ENCODE measurements at places on chromosomes 1 and 21.
A peak's percentile ranks its signal among the peaks of the same experiment; 100 is the strongest.

DNA sequence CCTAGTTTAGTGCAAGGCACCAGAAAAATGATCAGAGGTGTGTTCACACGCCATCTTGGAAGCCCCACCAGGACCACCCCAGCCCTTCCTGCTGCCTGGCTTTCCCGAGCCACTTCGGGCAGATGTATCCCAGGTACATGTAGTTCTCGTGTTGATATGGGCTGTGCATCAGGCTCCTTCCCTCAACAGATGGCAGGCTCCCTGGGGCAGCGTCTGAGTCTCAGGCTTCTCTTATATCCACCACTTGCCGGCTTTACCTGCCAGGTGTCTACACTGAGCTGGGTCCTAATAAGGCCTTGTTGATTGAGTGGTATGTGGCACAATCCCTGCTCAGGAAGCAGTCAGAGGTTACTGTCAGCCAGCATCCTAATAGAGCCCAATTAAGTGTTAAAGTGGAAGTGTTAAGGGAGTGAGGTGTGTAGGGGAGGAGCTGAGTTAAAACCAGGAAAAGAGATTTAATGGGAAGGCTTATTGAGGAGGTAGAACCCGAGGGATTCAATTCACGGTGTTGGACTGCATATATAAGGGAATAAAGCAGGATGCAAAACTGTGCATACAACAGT is 8.5 kb downstream of the GPA33 start:
- no peak for DNase-seq

- no peak for DNase-seq
Observed at GRCh38 chr21:45586289-45586858, 44.1 kb upstream of the SLC19A1 start.

DNA sequence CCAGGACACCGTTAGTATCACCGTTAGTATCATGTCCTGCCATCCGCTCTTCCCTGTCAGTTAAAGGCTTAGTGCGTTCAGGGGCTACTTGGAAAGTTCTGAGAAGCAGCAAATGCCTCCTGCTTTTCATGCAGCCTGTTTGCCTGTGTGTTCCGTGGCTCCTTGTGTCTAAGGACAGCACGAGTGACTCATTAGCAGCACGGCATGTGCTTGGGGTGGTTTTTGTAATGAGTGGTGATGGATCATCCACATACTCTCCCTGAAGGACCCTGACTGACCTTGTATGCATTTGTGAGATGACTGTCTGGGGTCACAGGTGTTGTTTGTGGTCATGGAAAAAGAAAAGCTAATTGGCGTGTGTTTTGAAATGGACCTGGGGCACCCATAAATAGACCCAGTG is 221.9 kb downstream of the PBX1 start:
- no peak for DNase-seq

- DNase-seq = no peak
Observed at GRCh38 chr21:39674801-39675200, 62.1 kb downstream of the B3GALT5 start.

DNA sequence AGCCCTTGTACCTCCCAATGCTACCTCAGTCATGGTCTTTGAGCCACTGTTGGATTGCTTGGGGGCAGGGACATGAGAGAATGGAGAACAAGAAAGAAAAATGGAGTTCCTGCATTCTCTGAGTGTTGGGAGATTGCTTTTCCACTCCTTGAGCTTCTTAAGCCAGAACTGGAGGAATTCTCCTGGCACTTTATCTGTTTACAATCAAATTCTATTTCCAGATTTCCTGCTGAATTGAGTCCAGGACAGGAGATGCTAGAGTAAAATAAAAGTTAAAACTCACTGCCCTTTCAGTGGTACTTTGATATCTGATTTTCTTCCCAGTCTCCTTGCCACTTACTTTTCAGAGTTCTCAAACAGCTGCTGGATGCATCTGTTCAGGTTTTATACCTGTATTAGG is 24.4 kb upstream of the DEPDC1 start:
- DNase-seq = no peak

DNA sequence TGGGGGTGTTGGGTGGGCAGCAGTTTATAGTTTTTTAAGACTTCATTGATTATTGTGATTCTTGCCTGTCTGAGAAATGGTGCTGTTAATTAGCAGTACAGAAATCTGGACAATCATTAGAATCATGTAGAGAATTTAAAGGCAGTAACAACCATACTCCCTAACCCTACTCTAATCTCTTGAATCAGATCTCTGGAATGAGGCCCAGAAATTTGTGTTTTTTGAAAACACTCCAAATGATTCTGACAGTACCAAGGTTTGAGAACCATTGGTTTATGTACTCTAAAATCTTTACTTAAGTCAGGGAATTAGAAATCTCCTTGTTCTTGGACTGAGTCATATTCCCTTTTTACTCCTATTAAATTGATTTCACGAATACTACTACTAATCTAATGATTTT is 24.0 kb downstream of the FNBP1L start:
- DNase-seq = no peak

DNA sequence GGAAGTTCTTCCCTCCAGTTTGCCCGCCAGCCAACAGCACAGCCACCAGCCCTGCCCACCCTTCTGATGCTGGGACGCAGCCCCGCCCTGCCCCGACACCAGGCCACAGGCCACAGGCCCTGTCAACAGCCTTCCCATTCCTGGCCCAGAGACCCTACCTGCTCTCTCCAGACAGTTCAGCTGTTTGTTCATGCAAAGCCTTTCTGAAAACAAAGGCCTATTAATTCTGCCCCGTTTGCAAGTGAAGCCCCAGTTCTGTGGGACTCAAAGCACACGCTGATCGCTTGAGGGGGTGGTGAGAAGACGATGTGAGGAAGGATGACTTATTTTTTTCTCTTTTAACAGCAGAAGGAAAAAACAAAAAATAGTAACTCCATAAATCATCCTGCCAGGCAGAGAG is 55.4 kb upstream of the KIF26B start:
- peak; percentile 25 for DNase-seq

DNA sequence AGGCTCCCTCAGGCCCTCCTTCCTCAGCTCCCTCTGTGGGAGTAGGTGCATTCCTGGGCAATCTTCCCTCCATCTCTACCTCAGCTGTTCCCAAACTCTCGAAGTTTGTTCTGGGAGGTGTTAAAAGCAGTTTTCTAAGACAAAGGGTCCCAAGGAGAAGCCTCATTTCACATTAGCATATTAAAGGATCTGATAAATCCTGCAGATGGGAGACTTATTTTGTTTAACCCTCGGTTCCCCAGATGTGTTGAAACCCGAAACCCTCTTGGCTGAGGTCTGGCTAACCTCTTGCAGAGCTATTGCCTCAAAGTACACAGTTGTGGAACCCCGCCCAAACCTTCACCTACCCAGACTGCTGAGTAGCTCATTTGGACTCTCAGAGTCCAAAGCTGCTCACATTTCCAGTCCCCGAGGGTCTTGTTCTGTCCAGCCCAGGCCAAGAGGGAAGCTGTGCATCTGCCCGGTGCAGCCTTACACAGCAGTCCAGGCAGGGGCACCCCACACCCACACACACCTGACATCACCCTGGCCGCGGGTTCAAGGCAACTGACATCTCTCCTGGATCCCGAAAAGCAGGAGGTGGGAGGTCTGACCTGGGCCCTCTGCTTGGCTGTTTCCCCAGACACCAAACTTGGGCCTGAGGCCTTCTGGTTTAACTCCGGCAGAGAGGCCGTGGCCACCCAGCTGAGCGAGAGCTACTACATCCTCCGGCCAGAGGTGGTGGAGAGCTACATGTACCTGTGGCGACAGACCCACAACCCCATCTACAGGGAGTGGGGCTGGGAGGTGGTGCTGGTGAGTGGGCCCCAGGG is 19.5 kb upstream of the SELENON start:
- no peak for DNase-seq

DNA sequence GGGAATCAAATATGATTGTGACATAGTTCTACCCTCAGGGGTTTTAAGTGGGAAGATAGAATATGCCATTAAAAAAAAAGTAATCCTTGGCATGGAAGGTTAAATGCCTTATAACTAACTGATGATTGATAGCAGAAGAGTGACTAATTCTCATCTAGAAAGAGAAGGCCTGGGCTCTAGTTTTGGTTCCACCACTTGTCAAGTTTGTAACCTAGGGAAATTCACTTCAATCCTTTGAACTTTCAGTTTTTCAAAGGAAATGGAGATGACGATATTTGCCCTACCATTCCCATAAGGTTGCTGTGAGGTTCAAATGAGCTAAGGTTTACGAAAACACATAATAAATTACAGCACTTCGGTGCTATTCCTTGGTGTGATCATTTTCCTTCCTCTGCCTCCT is 88.5 kb downstream of the GPR88 start:
- DNase-seq = no peak

DNA sequence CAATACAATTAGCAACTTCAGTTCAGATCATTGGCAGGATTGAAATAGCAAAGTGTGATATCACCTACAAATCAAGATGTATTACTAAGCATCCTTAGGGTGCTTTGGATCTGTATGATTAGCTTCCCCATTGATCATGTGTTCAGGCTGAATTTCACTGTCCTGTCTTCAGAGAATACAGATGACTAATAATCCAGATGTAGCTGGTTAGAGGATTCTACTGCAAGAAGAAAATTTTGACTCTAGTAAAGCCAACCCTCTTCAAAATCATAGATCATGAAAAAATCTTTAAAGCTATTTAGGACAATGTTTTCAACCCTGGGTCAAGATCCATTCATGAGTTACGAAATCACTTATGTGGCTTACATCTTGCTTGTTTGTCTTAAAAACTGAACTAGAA is 184.4 kb downstream of the PTGER3 start:
- no peak for DNase-seq

DNA sequence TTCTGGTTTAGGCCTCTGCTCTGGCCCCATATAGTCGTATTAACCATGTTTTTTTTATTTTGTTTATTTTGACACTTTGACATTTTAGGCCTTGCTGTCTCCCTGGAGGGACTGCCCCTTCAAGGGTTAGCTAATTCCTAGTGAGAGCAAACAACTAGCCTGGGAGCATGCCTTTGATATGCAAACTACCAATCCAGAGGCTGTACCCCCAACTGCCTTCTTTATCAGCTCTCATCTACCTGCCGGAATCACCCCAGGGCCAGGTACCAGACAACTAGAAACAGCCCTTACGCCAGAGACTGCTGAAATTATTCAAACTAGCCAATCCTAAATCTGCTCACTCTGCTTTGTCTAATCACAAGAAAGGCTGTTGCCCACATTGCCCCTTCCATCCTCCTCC is 13.0 kb upstream of the ST6GALNAC5 start:
- DNase-seq = no peak

DNA sequence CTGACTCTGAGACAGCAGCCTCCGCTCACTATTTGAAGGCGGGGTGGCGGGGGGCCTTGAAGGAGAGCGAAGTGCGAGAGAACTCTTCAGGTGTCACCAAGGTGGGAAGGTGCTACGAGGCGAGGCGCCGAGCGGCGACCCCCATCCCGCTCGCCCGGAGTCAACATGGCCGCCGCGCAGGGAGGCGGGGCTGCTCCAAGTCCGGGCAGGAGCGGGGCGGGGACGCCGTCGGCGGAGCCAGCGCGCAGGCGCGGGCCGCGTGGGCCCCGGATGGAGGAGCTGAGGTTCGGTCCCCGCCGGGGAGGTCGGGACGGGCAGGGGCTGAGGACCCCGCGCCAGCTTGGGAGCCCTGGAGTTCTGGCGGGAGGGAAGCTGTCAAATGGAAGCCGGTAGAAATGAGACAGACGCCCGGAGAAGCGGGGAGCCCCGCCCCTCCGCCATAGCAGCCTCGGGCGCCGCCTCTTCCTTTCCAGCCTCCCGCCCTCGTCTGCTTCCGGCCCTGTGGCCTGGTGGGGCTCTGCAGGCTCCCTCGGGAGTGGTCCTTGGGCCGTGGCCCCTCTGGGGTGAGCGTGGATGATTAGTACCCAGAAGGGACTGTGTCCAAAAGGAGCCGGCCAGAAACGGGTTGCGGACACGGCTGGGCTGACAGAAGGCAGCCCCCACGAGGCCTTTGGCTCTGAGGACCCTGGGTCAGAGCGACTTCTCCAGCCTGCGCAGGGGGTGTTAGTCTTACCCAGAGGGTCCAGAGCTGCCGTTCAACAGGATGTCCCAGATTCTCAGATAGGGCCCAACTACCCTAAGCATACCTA is at the start of gene PIGV:
PIGV (plus strand) TSS at position 245 of the 809 bp plus-strand sequence. CDS start 2,866 bp downstream, outside the sequence.
- peak; percentile 79 for DNase-seq

- DNase-seq = no peak
Observed at GRCh38 chr1:181398544-181398943, 84.8 kb upstream of the CACNA1E start.

DNA sequence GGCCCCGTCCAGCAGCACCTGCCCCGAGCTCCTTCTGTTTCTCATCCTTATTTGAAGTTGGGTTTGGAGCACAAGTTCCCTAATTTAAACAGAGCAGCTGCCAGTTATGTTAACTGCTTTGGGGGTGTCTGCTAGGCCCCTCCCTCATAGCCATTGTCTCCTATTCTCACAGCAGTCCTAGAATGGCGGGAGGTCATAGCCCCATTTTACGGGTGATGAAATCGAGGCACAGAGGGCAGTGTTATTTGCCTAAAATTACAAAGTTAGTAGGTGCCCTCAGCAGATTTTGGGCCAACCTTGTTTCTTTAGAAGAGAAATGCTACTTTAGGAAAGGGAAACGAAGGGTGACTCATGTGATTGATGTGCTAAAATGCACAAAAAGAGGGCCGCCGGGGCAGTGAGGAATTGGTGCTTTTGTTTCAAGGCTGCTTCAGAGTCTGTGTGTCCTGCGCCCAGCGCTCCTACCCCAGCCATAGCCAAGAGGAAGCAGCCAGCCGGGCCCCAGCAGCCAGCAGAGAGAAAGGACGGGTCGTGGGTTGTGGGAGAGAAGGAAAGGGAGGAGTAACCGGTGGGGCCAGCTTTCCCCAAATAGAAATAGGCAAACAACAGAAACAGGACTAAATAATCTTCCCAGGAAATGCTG is 13.0 kb downstream of the VANGL1 start:
- DNase-seq = no peak

- DNase-seq = no peak
Observed at GRCh38 chr1:208051651-208052050, 140.7 kb upstream of the CD34 start.

DNA sequence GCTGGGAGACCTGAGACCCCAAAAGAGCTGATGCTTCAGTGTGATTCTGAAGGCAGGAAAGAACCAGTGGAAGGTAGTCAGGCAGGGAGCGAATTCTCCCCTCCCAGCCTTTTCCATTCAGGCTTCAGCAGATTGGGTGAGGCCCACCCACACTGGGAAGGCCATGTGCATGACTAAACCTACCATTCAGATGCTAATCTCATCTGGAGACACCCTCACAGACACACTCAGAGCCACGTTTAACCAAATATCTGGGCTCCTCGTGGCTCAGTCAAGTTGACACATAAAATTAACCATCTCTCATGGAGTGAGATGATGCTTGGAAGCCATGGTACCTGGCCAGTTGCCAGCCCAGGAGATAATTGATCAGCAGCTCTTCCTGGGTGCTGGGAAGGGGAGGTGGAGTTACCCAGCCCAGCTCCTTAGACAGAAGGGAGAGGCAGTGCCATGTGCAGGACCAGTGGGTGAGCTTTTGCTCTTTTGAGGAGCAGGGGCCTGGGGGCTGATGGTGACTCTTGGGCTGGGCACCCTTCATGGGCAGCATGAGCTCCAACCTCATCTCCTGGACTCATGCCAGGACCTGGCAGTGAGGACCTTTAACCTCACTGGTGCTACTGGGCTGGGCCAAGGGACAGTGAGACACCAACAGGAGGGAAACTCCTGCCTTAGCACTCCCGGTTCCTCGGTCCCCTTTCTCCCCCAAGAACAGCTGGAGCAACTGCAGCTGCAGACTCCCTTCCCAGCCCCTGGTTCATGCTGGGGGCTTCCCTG is 89.0 kb upstream of the ACTL8 start:
- DNase-seq = no peak

- DNase-seq = no peak
Observed at GRCh38 chr1:110608247-110608646, 2.1 kb upstream of the KCNA2 start.

GRCh38 chr1:108595507-108595906 is 35.6 kb downstream of the EEIG2 start:
- no peak for DNase-seq

- DNase-seq = peak; percentile 84
Observed at GRCh38 chr1:202184750-202185460, 8.7 kb upstream of the LGR6 start.

GRCh38 chr1:12454406-12455391 is 163.3 kb downstream of the DHRS3 start:
- no peak for DNase-seq
